Thyroid gland (tissue), 4 donors: ENCODE measurements at places on chromosomes 5 and 9. TPM values are rescaled to one million over a fixed set of nuclear protein-coding genes. Genes with fewer than 3 reads are reported as not detected.

GRCh38 chr9:72352911-72353388 is 12.1 kb downstream of the ZFAND5 start:
- no peak for DNase-seq

GRCh38 chr9:125696106-125696647 is 10.8 kb downstream of the MAPKAP1 start:
- DNase-seq, result no peak

- DNase-seq, result no peak
Observed at GRCh38 chr5:170508036-170508435, 4.2 kb downstream of the KCNIP1 start.

DNA sequence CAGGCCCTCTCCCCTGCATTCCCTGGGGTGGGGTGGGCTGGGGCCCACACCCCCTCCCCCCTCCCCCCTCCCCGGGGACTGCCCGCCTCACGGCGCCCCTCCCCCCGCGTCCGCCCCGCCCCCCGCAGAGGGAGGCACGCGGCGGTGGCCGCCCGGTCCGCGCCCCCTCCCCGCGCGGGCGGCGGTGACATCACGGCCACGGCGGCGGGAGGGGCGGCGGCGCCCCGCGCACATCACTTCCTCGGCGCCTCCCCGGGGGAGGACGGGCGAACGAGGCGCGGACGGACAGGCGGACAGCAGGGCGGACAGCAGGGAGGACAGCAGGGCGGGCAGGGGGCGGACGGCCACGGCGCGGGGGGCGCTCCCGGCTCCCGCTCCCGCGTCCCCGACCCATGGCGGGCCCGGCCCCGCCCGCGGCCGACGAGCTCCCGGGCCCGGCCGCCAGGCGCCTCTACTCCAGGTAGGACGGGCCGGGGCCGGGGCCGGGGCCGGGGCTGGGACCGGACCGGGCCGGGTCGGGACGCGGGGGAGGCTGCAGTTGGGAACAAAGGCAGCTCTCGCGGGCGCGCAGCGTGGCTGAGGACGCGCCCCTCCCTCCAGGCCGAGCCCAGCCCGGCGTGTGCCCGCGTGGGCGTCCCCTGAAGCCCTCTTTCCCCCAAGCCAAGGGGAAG is at the start of gene GPSM1:
TSS of gene GPSM1 (plus strand) at position 236 of the 671 bp plus-strand sequence. CDS start at position 393, 157 bp downstream.
- peak; percentile 51 for DNase-seq

- no peak for DNase-seq
Observed at GRCh38 chr5:32309761-32310160, 3.0 kb downstream of the MTMR12 start.

GRCh38 chr5:69492923-69493395 is 369 bp downstream of the OCLN start:
- peak; percentile 51 for DNase-seq

DNA sequence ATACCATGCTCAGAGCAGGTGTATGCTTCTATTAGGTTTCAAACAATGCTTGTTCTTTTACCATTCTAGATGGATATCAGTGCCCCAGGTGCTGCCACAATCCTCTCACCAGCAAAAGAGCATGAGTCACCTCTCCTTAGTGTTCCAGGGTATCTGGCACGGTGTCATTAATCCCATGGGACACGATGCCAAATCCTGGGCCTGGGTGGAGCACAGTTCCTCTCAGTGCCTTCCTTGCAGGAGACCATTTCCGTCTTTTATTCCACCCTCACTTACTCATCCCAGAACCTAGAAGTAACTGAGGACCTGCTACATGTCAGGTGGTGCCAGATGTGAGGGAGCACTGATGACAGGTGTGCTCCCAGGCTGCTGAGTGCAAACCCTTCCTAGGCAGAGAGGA is 1.3 kb upstream of the OR13J1 start:
- no peak for DNase-seq

DNA sequence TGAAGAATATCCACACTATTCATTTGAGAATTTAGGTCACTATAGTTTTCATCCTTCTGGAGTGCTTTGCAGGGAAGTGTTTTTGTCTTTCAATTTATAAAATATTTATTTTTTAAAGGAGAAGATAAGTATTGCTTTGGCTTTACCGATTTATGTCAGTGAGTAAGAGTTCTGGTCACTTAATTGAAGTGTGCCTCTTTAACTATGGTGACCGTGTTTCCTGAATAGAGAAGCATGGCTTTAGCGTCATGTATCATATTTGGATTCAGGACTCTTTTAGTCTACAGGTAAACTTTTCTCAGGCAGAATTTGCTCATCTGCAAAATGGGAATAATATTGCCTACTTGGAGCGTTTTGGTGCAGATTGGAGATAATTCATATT is 902 bp downstream of the BDP1 start:
- no peak for DNase-seq

GRCh38 chr9:127832248-127832647 is 22.2 kb downstream of the ENG start:
- DNase-seq, result peak; percentile 76

GRCh38 chr9:135229701-135230385 is 142.4 kb downstream of the OLFM1 start:
- no peak for DNase-seq

DNA sequence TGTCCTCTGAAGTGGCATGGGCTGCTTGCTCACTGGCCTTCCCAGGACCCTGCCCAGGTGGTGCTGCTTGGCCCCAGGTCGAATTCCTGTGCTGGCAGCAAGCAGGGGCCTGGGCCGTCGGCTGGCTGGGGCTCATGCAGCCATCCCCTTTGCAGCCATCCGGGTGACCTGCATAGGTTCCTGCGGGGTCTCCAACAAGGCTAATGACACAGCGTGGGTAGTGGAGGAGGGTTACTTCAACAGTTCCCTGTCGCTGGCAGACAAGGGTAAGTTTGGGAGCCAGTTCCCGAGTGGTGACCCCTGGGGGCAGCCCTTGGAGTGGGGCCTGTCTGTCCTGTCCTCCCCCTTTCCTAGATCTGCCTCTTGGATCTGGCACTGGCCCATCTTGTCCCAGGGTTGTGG is 6.1 kb upstream of the EHMT1 start:
- no peak for DNase-seq

- DNase-seq, result no peak
Observed at GRCh38 chr5:88452820-88453219, 184.2 kb upstream of the TMEM161B start.

GRCh38 chr5:76099286-76099702 is 16.1 kb downstream of the SV2C start:
- DNase-seq, result no peak

- DNase-seq, result no peak
Observed at GRCh38 chr9:120587328-120587727, 7.4 kb upstream of the CDK5RAP2 start.

GRCh38 chr9:133647148-133647547 is 11.0 kb downstream of the DBH start:
- no peak for DNase-seq

The PCDHA1 gene
- total RNA-seq, result not detected

The CTSL gene
- total RNA-seq, result 108 TPM

The PIP5KL1 gene
- total RNA-seq, result 1.0 TPM

The FOXD1 gene
- 1.6 TPM for total RNA-seq
